ENCODE measurements at places on chromosomes 13 and 19.

DNA sequence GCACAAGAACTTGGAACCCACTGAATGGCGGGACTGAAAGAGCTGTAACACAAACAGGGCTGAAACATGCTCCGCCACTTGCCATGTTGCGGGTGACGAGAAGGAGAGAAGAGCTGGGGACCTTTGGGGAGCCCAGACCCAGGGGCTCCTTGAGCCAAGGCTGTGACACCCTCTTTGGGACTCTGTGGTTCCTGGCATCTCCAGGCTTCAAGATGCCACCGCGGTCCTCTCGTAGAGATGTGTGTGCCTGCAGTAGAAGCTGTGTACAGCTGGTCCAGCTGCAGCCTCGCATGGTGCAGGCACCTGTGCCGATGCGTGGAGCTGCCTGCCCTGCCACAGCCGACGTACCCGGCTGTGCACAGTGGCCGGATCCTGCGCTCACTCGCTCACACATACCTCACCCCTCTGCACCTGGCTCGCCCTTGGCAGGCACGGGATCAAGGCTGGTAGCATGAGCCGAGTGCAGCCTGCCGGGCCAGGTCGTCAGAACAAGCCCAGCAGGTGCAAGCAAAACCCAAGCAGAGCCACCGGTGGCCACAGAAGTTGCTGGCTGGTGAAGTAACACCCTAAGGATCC, 1385.8 kb downstream of the PCDH9 start:
- DNase-seq: no peak

DNA sequence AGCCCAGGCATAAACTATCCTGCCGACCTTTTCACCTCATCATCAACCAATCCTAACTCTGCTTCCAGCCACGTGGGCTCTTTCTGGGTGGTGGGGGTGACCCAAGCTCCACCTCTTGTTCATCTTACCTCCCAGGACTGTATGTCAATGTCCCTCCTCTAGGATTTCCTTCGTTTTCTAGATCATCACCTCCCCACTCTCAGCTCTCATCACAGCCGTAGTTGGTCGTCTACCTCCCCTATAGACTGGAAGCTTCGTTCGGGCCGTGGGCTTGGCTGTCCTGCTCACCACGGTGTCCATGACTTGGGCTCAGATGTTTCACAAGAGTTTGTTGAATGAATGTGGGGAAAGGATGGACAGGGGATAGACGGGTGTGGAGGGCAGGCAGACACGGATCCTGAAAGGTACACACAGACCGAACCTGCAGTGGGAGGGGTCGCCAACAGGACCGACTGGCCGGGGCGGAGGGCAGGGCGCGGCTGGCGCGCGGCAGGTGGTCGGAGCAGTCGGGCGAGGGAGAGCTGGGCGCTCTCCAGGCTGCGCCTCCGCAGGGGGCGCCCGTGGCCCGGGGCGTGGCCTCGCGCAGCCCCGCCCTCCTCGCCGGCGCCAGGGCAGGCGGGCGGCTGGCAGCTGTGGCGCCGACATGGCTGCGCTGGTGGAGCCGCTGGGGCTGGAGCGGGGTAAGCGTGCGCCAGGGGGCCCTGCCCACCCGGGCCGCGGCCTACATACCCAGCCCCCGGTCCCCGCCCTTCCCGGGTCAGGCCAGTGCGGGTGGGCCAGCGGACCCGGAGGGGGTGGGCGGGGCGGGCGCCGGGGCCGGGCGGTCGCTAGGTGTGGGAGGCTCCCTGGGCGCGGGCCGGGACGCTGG, at the start of gene LIN7B:
Gene LIN7B, plus strand, starts transcription at position 609 of the 868 bp plus-strand sequence. Its CDS starts 35 bp downstream, at position 644.
- peak; percentile 92 for DNase-seq

DNA sequence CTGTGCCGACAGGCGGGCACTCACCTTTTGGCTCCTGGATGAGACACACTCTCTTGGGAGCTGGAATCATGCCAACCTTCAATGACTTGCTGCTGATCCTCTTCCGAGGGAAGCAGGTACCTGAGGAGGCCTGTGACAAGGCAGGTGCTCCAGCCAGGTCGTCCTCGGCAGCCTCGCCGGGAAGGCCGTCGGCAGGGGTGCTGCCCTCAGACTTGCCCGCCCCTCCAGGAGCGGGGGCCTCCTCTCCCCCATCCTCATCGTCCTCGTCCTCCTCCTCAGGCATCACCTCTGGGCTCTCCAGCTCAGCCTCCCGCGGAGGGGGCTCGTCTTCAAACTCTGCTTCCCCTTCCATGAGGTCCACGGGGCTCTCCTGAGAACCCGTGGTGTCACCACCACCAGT, 29.2 kb downstream of the SUGP2 start:
- no peak for DNase-seq

- no peak for DNase-seq
Observed at GRCh38 chr13:76912476-76912875, 26.3 kb upstream of the KCTD12 start.

GRCh38 chr19:679418-680286, 3.5 kb downstream of the FSTL3 start:
- no peak for DNase-seq

- no peak for DNase-seq
Observed at GRCh38 chr13:113981194-113981605, 7.3 kb upstream of the C13orf46 start.

DNA sequence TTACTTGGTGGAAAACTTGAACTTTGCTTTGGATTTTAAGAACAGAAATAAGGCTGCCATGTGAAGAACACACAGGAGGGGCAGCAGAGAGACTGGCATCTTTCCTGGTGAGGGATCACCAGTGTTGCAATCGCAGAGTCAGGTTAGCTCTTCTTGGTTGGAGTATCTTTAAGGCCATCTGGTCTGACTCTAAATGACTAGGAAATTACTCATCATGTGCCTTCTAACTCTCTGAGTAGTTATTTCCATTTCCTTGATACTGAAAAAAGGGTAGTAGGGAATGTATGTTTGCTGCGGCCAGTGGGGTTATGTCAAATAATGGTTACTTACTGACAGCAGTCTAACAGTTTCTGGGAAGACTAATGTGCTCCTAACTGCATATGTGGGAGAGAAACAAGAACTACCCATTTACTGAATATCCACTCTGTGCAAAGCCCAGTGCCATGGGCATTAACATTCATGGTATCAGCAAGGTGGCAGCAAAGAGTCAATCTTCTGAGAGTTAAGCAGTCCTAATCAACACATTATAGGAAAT, 122.1 kb downstream of the COG6 start:
- DNase-seq: no peak

- DNase-seq: no peak
Observed at GRCh38 chr13:107276936-107277335, 709.0 kb upstream of the ARGLU1 start.

- no peak for DNase-seq
Observed at GRCh38 chr13:71864986-71865873, 1.8 kb downstream of the DACH1 start.

GRCh38 chr19:57708641-57709361, at the start of gene ZNF154:
TSS of gene ZNF154 (minus strand) at chr19:57709204. CDS start at chr19:57708971, 233 bp downstream.
- DNase-seq: peak; percentile 64

GRCh38 chr19:10120538-10121189, 965 bp upstream of the EIF3G start:
- DNase-seq: no peak

DNA sequence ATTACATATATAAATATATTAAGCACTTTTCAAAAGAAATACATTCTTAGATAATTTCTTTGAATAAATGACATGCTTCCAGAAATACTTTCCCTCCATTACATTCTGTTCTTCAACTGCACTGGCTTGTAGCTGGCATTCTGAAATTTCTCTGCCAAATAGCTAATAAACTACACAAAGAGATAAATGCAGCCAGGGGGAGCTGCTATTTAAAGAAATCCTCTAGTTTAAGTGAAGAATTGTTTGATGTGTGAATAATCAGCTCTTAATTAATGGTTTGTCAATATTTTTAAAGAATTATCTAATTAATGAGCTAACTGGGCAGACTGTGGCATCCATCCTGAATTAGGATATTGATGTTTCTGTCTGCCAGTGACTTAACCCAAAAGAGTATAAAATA, 30.7 kb downstream of the SLC7A1 start:
- DNase-seq: no peak

GRCh38 chr13:26593661-26594060, 36.2 kb downstream of the WASF3 start:
- DNase-seq: no peak

DNA sequence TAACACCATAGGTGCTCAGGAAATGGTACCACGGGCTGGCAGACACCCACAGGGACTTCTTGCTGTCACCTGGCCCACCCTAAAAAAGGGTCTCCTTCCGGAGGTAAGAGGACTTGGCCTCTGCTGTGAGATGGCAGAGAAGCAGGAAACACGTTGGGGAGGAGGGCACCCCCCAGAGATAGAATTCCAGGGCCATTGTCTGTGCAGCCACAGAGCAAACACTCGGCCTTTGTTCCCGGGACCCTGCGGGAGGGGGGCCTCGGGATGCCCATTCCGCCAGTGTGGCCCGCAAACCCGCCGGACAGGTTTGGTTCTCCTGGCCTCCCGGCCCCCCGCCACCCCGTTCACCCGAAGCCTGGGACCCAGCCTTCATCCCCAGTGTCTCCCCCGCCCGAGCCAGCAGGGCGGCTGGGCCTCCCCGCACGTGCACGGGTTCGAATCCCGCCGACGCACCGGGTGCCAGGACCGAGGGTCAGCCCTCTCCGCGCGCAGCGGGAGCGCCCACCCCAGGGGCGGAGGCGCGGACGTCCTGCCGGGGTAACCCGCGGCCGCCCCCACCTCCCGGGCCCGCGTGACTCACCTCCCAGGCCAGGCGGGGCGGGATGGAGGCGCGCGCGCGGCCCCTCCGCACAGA, 714 bp downstream of the PLPP2 start:
- DNase-seq: no peak

- DNase-seq: no peak
Observed at GRCh38 chr13:101529422-101529821, 76.9 kb downstream of the ITGBL1 start.

DNA sequence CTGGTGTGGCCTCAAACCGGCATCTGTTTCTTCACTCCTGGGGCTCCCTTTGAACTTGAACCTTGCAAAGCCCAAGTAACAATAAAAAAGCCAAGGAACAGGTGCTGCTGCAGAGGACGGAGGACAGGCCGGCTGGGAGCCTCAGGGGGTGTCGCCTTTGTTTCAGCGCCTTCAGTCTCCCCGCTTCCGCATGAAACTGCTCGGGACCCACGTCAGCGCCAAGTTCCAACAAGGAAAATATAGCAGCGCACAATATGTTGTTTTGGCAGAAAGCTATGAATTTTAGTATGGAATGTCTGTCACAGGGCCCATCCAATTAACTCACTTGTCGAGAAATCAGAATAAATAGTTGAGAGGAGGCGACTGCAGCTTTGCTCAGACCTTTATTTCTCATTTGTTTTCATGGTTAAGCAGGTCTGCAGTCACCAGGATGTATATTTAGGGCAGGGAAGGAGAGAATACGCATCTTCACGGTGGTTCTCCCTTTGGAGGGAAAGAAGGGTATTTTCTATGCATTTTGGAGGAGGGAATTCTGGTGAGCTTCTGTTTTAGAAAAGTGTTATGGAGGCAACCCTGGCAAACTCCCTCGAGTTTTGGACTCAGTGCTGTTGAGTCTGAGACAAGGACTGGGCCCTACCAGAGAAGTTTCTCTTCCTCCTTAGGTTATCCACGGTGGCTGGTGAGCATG, 34.3 kb upstream of the MEDAG start:
- DNase-seq: no peak

- no peak for DNase-seq
Observed at GRCh38 chr13:48142436-48142835, 47.5 kb upstream of the MED4 start.

DNA sequence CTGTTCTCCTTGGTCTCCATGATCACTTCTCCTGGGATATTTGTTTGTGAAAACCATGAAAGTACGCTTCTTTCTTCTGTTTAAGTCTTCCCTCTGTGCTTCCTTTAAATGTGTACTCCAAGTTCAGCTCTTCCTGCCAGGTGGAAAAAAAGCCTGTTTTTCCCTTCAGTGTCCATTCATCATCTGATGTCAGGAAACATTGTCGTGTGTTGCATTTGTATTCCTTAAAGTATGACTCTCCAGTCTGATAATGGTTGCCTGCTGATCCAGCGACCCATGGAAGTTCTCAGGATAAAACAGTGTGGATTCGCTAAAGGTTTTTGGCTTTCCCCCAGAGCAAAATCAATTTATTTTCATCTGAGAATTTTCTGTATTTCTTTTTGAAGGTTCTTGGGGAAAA, 22.3 kb downstream of the SACS start:
- DNase-seq: no peak

GRCh38 chr13:25178070-25178469, 6.0 kb upstream of the AMER2 start:
- no peak for DNase-seq

GRCh38 chr13:107025991-107026390, 458.1 kb upstream of the ARGLU1 start:
- DNase-seq: no peak

GRCh38 chr13:44422755-44423643, 49.4 kb downstream of the SERP2 start:
- no peak for DNase-seq

- peak; percentile 14 for DNase-seq
Observed at GRCh38 chr13:30551189-30551588, 66.5 kb upstream of the USPL1 start.

GRCh38 chr13:79874396-79875360, 393.7 kb downstream of the NDFIP2 start:
- no peak for DNase-seq

- DNase-seq: no peak
Observed at GRCh38 chr13:109668433-109669233, 117.8 kb downstream of the IRS2 start.

DNA sequence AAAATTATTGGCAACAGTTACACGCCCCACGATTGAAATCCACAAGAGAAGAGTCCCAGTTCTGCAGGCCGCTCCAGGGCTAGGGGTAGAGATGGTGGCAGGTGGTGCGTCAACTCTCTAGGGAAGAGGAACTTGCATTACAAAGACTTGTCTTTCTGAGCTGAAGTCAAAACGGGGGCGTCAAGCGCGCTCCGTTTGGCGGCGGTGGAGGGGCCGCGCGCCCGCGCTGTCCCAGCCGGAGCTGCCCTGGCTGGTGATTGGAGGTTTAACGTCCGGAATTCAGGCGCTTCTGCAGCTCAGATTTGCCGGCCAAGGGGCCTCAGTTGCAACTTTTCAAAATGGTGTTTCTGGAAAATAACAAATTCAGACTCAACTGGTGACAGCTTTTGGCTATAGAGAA, 38.9 kb downstream of the SOX1 start:
- no peak for DNase-seq

GRCh38 chr13:99206873-99207272, 6.2 kb downstream of the UBAC2 start:
- no peak for DNase-seq

Measured in memory B cell (primary cell).